ENCODE measurements at places on chromosomes 16 and 17.

DNA sequence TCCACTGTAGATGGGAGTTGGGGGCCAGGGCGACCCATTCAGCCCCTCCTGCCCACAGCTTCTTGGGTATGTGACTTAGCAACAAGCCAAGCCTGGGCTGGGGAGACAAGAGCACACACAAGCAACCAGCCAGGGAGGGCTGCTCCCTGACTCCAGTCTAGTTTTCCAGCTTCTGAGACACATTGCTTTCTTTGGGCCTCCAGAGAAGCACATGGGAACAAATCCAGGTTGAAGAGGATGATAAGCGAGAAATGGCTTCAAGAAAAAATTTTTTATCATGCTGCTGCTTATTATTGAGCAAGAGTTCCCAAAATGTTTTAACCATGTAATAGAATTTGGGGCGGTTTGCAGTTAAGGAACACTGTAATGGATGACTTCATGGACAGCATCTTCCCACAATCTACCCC, 173.7 kb downstream of the SOX9 start:
- no peak for DNase-seq

GRCh38 chr16:47016700-47017133, 43.2 kb upstream of the DNAJA2 start:
- peak; percentile 87 for DNase-seq

- no peak for DNase-seq
Measured at GRCh38 chr16:76676356-76676755, 399.2 kb downstream of the CNTNAP4 start.

- peak; percentile 64 for DNase-seq
Measured at GRCh38 chr16:756428-756827, 4.1 kb upstream of the MSLN start.

GRCh38 chr16:75063549-75064088, 53.0 kb downstream of the LDHD start:
- no peak for DNase-seq

- no peak for DNase-seq
Measured at GRCh38 chr16:51149721-51150164, 1.3 kb downstream of the SALL1 start.

DNA sequence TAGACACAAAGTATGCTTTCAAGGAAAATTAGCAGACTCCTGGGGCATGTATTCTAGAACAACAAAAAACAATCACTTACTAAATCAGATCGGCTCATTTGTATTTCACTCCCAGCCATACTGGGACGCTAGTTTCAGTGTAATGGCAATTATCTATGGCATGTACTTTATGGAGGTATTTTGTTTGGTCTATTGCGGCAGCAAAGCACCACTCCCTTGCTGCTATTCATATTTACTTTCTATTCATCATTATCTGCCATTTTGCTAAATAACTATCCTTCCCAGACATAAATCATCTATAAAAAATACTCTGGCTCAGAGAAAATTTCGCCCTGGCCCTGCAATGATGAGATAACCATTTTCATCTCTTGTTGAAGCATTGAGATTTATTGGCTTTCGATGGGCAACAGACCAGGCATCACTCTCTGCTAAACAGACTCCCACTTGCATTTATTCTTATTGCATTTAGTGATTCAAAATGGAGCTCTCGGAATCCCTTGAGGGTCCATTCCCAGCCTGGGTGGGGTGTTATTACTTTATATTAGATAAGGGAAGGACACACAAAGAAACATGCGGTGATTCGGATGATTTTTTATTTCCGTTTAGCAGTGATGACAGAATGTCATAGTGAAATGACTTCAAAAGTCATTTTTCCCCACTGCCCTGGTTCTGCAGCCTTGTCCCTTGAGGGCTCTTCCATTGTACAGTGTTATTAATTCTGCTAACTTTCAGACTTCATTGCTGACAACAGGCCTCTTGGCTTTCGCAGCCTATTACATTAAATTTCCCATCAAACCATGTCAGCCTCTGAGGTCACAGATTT, 225.8 kb downstream of the IRX3 start:
- no peak for DNase-seq

GRCh38 chr17:80472996-80473395, 3.4 kb downstream of the NPTX1 start:
- no peak for DNase-seq

GRCh38 chr16:59212492-59213024, 478.4 kb upstream of the GOT2 start:
- DNase-seq, result no peak

- DNase-seq, result no peak
Measured at GRCh38 chr17:58227733-58228132, 8.7 kb upstream of the MKS1 start.

GRCh38 chr17:82830249-82830661, 9.6 kb downstream of the ZNF750 start:
- DNase-seq, result no peak

DNA sequence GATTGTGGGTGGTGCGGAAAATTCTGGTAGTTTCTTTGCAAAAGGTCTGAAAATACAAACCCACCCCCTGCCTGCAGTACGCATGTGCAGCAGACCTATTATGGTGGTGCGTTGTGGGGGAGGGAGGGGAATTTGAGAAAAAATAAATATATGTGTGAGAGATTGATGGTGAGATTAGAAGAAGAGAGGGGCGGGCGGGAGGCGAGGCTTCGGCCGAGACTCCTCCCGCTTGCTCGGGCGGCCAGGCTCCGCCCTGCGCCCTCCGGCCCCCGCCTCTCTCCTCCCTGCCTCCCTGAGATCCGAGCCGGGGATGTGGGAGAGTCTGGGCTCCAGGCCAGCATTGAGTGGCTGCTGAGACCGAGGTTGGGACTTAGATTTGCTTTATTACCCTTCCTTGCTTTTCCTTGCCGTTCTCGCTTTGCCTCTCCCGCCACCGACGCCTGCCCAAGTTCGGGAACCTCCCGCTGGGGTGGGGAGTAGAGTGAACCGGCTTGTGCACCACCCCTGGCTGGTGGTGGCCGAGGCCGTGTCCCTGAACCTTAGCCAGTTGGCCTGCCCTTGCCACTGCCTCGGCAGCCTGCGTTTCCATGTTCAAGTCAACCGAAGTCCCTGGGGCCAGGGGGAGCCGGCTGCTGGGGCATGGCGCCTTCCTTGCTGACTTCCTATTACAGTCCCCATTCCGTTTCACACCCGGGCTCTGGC, 956 bp upstream of the CHD3 start:
- DNase-seq, result peak; percentile 79

- DNase-seq, result peak; percentile 22
Measured at GRCh38 chr16:29148867-29149272, 164.0 kb downstream of the LAT start.

GRCh38 chr17:73482251-73482716, 162.0 kb downstream of the SDK2 start:
- no peak for DNase-seq

DNA sequence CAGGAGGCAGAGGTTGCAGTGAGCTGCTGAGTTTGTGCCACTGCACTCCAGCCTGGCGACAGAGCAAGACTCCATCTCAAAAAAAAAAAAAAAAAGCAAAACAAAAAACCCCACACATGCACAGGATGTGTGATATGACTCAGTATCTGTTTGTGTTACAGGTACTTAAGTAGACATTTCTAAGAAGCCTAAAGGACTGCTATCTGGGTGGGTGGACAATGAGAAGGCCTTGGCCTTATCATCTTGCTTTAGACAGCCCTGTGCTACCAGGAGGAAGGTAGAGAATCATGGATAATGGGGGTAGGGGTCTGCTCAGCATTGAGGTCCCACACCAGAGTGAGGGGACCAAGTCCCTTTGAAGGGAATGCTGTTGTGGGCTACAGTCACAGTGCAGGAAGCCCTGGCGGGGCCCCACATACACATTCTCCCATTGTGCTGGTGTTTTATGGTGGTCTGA, 26.7 kb downstream of the PLD6 start:
- DNase-seq, result no peak

DNA sequence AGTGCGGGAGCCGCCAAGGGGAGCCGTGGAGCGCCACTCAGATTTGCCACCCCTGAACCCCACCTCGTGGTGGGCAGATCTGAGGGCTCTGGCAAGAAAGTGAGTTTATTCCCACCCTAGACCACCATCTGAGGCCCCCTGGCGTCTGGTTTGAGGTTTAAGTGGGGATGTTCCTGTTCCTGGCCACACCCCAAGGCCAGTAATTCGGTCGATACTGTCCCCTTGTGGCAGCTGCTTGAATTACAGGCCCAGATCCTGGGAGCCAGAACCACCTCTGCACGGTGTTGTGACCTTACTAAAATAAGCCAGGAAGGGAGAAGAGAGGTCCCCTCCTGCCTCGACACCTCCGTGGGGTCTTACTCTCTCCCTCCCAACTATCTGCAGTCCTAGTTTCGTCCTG, 3.3 kb upstream of the LAT start:
- peak; percentile 54 for DNase-seq

DNA sequence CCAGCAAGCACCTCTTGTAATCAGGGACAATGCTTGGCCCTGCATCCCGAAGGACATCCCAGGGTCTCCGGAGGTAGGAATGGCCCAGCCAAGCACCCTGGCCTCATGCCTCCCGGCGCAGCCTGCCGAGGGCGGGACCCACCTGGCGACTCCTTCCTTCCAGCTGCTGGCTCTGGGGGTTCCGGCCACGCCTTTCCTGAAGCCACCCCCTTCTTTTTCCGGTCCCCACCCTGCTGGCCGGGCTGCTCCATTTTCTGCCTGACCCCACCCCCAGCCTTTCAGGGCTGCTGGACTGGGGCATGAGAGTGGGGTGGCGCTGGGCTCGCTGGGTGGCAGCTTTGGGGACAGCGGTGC, 22.5 kb upstream of the CIBAR2 start:
- no peak for DNase-seq

GRCh38 chr17:27496005-27496404, 39.8 kb downstream of the KSR1 start:
- DNase-seq, result no peak

DNA sequence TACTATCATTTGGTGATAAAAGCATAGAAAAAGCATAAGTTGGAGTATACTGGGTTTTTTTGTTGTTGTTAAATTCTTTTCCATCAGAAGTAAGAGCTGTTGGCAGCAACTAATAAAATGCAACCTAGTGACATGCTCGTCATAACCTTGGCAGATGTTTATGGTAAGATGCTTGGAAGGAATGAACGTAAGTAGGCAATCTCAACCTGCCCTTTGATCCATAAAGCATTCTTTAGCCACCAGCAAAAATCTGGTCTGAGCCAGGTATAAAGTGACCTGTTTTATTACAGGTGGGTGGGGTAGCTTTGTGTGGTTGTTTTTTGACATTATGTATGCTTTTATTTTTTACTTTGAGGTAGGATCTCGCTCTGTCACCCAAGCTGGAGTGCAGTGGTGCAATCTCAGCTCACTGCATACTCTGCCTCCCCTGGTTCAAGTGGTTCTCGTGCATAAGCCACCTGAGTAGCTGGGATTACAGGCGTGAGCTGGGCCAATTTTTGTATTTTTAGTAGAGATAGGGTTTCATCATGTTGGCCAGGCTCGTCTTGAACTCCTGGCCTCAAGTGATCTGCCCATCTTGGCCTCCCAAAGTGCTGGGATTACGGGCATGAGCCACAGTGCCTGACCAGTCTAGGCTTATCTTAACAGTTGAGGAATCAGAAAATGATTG, 22.0 kb downstream of the WSB1 start:
- DNase-seq, result no peak

DNA sequence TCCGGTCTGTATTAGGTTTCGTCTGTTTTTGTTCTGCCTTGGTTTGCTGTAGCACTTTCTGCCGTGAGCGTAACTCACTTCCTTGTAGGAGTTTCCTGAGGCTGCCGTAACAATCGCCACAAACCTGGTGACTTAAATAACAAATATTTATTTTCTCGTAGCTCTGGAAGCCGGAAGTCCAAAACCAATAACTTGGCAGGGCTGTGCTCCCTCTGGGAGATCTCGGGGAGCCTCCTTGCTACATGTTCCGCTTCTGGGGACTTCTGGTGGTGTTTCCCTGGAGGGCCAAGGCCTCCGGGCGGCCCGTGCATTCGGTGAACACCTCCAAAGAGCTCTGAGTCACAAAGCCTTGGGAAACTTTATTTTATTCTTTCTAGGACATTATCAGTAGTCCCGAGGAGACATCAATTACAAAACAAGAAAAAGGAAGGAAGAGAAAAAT, 6.8 kb upstream of the WDR45B start:
- peak; percentile 90 for DNase-seq

DNA sequence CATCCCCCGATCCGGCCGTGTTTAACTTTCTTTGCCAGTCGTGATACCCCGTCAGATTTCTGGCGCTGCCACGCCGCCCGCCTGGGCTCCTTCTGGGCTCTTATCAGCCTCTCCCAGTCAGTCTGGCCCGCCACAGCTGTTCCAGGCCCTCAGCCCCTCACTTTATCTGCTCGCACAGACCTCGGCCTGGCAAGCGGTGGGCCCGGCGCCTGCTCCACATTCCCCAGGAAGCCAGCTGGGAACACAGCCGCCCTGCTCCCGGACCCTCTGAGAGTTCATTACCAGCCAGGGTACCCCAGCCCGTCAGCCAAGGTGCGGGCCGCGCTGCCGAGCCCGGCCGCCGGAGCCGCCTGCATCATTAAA, 157.5 kb downstream of the ZNF423 start:
- no peak for DNase-seq

- peak; percentile 26 for DNase-seq
Measured at GRCh38 chr16:71912534-71913275, 17.4 kb downstream of the IST1 start.

GRCh38 chr17:13421581-13422130, 180.1 kb downstream of the HS3ST3A1 start:
- DNase-seq, result no peak

GRCh38 chr16:84467709-84468108, 36.8 kb downstream of the MEAK7 start:
- DNase-seq, result no peak

- DNase-seq, result no peak
Measured at GRCh38 chr17:45786349-45786748, 2.2 kb downstream of the CRHR1 start.

DNA sequence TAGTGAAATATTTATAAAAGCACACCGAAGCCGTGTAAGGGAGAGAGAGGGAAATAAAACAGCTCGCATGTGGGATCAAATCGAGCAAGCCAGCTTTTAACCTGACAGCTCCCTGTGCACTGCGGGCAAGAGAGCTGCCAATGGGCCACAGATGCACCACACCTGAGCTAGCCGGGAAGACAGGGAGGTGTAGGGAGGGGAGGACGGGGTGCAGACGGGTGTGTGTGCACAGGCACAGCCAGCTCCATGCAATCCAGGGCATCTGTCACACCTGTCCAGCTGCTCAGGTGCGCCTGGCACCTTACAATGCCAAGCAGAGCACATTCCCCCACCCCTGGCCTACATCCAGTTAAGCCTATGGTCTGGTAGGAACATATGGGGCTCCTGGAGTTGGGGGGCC, 70.0 kb downstream of the C16orf78 start:
- DNase-seq, result no peak
